ENCODE measurements at places on chromosomes 2 and 18. TPM values are rescaled to one million over a fixed set of nuclear protein-coding genes. Genes with fewer than 3 reads are reported as not detected.

- no peak for DNase-seq
Observed at GRCh38 chr2:172615727-172616261, 59.9 kb downstream of the PDK1 start.

DNA sequence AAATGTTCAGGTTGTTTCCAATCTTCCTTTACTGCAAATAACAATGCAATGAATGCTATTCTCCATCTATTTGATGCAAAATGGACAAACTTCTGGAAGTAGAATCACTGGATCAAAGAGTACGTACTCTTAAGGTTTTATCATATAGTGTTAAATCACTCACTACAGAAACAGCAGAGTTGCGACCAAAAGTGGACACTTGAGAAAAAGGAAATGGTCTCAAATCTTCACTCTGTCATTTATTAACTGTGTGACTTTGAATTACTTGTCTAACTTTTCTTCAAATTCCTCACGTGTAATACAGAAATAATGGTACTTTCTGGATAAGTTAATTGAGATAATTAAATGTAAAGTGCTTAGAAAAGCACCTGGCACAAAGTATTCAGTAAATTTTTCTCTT lies 78.1 kb downstream of the CERKL start:
- no peak for DNase-seq

GRCh38 chr2:98730707-98731040 lies 258 bp downstream of the MGAT4A start:
- DNase-seq: no peak

- no peak for DNase-seq
Observed at GRCh38 chr2:10890706-10891270, 20.9 kb upstream of the KCNF1 start.

- no peak for DNase-seq
Observed at GRCh38 chr18:79442508-79443221, 46.9 kb downstream of the NFATC1 start.

DNA sequence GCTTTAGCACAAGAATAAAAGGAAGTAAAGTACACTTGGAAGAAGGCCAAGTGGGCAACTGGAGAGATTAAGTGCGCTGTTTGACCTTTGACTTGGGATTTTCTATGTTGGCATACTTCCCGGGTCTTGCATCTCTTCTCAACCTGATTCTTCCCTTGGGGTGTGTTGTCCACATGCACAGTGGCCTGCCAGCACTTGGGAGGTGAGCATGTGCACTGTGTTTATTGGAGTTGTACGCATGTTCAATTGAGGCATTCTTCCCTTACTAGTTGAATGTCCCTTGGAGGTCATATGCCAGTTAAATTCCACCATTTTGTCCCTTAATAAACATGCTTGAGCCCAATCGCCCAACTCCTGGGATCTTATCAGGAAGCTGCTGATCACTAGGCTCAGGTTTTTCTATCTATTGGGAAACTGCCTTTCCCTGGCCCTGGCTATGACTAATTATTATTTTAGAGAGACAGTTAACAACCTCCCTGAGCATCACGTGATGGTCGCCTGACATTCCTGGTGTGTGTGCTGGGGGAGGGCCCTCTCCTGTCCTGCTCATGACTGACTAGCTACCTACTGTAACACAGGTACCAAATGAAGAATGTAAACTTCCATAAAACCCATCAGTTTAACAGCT lies 62.5 kb upstream of the RAPGEF4 start:
- no peak for DNase-seq

GRCh38 chr2:85939131-85939530 lies 50.3 kb upstream of the ST3GAL5 start:
- DNase-seq: no peak

GRCh38 chr18:42707080-42707479 lies 408.4 kb downstream of the RIT2 start:
- DNase-seq: no peak

- DNase-seq: no peak
Observed at GRCh38 chr2:2688254-2688653, 357.2 kb upstream of the MYT1L start.

GRCh38 chr2:39667104-39667885 lies 1.6 kb downstream of the TMEM178A start:
- DNase-seq: no peak

GRCh38 chr2:239136762-239137161 lies 264.1 kb downstream of the HDAC4 start:
- no peak for DNase-seq

DNA sequence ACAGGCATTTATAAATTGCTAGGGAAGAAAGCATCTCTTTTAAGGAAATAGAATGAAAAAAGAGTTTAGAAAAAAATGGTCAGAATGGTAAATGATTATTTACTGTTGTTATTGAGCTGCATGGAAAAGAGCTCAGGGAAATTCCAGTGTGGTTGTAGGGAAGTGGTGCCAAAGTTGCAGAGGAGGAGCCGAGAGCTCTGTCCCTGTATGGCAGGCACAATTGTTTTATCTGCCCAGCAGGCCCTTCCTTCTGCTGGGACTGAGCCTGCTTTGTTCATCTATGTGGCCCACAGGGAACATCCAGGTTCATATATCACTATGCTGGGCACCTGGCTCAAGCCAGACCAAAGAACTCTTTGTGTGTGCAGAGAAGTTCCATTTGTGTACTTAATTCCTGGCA lies 80.8 kb upstream of the AGAP1 start:
- DNase-seq: no peak

DNA sequence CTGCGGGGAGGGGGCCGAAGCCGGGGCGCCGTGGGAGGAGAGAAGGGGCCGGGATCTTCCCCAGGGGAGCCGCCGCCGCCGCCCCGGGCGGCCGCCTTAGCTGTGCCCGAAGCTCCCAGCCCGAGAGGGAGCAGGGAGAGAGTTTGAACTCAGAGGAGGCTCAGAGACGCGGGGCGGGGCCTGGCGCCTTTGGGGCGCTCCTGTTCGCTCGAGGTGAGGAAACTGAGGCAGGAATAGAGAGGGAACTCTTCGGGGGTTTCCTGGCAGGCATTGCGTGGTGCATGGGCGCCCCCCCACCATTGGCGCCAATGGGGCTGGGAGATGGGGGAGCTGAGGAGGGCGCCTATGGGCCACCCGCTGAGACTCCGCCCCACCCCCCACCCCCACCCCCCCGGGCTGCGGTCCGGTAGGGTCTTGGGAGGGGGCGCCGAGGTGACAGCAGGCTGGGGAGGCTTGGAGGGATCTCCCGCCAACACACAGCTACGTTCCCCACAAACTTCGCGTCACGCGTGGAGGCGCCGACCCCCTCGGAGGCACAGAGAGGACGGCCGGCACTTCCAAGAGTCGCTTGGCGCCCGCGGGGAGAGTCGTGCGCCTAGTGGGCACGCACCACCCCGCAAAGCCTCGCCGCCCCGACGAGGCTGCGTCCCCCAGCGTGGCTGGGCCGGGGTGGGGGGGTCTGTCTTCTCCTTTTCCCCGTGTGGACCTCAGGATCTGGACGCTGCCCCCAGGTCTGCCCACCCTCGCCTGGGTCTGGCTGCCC lies 680 bp downstream of the CTDSP1 start:
- no peak for DNase-seq

DNA sequence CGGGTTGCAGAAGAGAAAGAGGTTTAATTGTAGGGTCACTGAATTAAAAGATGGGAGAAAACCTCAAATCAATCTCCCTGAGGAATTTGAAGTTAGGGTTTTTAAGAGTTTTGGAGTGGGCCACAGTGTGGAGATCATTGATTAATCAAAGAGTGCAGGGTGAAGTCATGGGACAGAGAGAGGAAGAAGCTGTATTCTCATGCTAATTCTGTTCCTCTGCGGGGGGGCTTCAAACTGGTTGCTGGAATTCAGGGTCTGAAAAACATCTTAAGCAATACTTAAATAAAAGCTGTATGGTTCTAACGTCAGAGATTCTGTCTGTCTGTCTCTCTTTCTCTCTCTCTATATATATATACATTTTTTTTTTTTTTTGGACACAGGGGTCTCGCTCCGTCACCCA lies 169.8 kb upstream of the SPATS2L start:
- DNase-seq: no peak

DNA sequence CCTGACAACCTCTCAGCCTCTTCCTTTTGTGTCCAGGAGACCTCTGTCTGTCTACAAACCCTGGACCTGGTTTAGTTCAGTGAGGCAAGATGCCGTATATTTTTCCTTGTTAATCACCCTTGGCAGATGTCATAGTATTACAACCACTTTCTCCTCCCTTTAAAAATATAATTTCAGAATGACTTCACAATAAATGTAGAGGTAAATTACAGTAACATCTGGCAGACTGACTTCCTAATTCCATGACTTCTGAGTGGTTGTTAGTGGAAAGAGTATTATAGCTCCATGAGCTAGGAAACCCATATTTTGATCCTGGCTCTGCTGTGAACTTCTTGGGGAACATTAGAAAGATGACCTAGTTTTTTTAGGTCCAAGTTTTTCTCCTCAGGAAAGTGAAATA lies 39.5 kb downstream of the SPATS2L start:
- DNase-seq: no peak

DNA sequence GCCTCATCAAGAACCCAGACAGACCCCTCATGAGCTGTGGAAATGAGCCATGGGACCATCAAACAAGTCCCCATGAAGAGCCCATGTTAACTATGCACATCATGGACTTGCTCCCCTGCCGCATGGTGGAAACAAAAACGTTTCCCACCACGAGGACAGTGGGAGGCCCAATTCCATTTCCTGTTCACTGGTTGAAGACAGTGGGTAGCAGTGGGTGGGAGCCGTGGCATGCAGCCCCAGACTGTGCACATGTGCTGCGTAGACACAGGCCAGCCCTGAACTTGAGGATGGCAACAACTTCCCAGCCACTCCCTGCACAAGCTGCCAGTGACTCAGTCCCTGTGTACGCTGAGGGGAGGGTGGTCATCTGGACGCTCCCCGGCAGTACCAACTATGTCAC lies 108.4 kb upstream of the LMAN1 start:
- no peak for DNase-seq

DNA sequence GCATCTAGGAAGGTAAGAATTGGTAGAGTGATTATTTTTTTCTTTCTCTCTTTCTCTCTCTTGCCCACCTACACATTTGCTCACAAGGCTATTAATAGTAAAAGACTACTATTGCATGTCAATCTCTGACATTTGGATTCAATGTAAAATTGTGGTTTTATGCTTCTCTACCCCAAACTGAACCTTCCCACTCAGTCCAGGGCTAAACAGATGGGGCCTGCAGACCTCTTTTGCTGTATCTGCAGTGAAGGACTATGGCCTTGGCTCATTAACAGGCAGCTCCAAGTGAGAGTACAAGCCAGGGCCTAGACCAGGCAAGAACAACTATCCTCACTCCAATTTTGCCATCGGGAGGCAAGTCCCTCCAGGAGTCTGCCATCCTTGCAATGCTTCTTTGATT lies 68.3 kb upstream of the ARL4C start:
- DNase-seq: no peak

Gene HRH4
- total RNA-seq: not detected

Gene ANKRD62
- total RNA-seq: not detected
